Esophagus muscularis mucosa (tissue), 4 donors: ENCODE measurements at places on chromosomes 7 and 10. TPM values are rescaled to one million over a fixed set of nuclear protein-coding genes. Genes with fewer than 3 reads are reported as not detected.
A peak's percentile ranks its signal among the peaks of the same experiment; 100 is the strongest.

The CALCR gene
- not detected for total RNA-seq

- peak; percentile 42 for DNase-seq
These were observed 349.5 kb upstream of the ZNF32 start for GRCh38 chr10:43998021-43998809.

DNA sequence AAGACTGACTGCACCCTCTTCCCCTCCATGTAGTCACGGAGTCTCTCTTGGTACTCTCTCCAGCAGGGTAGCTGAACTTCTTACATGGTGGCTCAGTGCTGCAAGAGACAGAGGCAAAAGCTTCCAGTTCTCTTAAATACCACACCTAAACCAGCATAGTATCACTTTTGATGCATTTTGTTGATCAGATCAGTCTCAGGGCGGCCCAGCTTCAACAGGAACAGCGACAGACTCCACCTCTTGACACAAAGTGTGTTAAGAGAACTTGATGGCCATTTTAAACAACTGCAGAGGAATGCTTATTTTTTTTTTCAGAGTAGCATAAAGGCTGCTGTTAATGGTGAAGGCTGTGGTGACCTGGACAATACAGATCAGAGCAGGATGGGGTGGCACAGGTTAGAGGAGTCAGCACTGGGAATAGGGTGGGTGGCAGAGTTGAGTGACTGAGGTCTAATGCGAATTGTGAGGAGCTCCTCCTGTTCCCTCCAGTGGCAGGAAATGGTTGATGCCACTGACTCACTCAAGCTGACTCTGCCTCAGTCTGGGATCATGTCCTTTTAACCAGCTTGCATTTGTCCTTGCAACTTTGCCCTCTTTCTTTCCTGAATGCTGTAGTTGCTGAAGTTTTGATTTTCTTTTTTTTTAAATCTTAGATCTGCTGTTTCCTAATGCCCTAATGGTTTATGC, 17.3 kb downstream of the MGAM start:
- no peak for DNase-seq

DNA sequence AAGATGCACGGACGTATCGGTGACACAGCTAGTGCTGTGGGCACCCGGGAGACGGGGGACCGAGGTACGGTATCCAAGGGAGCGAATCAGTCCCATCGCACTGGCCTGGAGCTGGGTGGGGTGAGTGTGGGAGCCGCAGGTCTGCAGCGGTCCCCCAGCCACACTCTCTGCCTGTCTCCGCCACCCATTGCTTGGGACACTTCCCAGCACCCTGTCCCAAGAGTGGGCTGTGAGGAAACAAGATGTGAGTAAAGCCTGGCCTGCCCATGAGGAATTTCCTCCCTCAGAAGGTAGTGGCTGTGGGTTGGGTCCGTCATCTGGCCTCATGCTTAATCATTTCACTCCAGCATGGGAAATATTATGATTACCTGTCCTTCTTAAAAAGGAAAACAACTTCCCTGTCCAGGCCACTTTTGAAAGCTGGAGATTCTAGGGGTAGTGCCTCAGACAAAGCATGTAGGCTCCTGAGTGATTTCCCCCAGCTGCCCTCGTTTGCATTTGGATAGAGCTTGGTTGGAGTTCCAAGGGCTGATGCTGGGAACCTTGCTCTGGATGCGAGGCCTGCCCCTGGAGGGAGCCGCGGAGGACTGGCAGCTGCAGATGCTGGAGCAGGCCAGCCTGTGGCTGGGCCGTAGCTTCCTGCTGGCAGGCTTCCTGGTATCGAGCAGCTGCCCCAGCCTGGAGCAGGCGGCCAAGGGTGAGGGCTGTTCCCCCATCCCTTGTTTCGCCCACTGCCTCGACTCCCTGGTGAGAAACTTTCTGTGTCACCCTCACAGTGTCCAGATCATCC, 6.2 kb upstream of the ACTR3C start:
- no peak for DNase-seq
